Cardiac fibroblast (primary cell): ENCODE measurements at places on chromosomes 6 and 20.

DNA sequence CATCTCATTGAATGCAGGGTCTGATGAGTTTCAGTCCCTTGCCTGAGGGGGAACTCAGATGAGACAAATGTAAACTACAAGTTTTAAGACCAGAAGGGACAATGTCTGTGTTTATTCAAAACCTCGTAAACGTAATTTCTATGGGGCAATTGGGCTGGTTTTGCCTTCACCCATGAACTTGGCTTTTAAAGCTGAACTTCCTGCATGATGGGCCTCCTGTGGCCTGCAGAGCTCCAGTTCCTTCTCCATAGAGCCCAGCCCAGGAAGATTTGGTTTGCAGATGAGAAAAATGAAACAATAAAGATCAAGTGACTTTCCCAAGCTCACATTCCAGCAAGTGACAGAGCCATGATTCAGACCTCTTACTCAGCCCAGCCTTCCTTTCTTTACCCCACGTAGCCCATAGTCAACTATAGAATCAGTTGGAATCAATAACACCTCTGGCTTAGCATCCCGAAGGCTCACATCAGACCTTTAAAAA, 612.3 kb downstream of the UTRN start:
- DNase-seq, result peak; percentile 93

DNA sequence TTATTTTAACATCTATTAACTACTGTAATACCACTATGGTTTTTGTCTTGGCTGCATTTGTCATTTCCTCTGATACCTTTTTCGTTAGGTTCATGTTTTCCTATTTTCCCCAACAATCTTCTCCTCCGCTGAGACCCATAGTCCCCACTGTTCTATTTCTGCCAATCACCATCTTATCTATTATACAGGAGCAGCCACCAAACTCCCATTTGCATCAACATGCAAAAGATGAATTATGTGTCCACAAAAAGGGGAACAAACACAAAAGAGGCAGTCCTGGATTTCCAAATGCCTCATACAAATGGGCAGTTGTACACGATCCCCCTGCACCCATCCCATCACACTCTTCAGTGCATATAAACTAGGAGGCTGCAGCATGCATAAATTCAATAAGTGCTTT, 121.7 kb upstream of the MYLIP start:
- DNase-seq, result no peak

- DNase-seq, result peak; percentile 30
These were observed 51.9 kb downstream of the ILRUN start for GRCh38 chr6:34644716-34645115.

- DNase-seq, result no peak
These were observed 82.8 kb upstream of the E2F3 start for GRCh38 chr6:20318851-20319387.

DNA sequence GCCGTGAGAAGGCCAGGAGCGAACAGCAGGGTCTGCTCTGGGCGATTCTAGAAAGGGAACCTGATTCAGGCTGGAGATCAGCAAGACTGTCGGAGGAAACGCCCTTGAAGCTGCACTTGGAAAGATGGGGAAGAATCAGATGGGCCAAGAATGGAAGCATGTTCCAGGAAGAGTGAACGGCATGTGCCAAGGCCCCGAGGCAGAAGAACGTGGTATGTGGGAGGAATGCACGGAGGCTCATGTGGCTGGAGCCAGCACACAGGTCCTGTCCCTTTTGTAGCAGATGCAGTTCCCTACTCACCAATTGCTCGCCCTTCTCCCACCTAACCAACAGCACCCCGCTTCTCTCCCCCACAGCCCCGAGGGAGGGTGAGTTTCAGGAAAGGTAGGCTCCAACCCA, 180.6 kb downstream of the TFAP2C start:
- no peak for DNase-seq

GRCh38 chr6:53654745-53655240, 10.8 kb downstream of the KLHL31 start:
- DNase-seq, result no peak

DNA sequence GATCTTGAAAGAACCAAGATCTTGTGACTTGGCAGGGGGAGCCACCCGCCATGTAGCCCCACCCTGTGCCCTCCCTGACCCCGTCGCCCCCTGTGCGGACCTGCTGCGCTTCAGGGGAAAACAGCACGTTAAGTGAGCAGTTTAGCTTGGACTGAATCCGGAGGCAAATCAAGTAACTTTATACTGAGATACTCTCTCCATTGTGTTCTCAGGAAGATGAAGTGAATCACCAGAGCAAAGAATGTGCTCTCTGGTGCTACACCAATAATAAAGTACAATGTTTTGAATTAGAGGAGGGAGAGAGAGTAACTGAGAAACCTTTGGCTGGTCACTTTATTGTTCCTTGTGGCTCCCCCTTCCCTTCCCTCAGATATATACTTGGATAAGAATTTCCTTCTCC, 83.4 kb downstream of the TXNDC5 start:
- peak; percentile 66 for DNase-seq

DNA sequence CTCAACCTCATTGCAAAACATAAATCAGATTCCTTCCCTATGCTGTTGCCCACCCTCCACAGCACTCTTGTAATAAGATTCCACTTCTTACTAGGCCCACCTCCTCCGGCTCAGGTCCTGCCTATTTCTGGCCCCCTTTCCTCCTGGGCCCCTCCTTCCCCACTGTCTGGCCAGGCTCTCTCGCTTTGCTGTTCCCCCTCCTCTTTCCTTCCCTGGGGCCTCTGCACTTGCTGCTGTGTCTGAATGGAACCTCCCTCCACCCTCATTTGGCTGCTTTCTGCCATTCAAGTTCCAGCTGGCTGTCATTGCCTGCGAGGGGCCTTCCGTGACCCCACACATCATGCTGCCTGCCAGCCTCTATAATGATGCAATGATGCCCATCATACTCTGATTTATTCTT, 38.9 kb downstream of the ARHGAP40 start:
- no peak for DNase-seq

- DNase-seq, result no peak
These were observed 5.5 kb downstream of the DTNBP1 start for GRCh38 chr6:15657290-15657689.

DNA sequence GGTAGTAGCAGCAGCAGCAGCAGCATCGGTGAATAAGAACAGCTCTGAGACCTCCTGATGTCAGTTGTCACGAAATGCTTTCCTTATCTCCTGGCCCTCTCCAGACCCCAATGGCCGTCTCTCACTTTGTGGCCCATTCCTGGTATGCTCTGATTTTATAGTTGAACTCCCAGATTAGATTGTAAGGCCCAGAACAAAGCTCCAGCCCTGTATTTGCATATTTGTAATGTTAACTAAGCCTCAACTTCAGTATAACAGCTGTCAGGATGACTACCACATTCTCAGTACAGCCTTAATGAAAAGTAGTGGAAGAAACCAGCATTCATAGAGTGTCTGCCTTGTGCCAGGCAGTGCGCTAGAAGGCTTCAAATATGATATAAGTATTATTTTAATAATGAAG, 180.9 kb downstream of the SASH1 start:
- DNase-seq, result no peak

GRCh38 chr6:14337152-14337551, 219.6 kb downstream of the CD83 start:
- peak; percentile 47 for DNase-seq

DNA sequence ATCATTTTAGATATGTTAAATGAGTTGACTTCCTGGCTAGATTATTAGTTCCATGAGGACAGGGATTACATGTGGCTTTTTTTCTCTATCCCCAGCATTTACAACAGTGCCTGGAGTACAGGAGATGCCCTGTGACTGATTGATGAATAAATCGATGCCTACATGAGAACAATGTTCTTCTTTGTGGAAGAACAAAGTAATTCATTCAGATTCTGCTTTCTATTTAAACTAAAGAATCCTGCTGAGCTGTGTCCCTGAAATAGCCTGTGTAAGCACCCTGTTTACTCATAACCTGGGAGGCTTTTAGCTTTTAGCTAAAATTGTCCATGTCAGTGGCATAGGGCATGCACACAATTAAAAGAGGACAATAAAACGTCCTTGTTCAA, 125.1 kb upstream of the BTBD3 start:
- no peak for DNase-seq

GRCh38 chr20:45538209-45538799, 978 bp downstream of the WFDC6 start:
- no peak for DNase-seq

- DNase-seq, result peak; percentile 2
These were observed 620.7 kb upstream of the BTBD3 start for GRCh38 chr20:11296951-11297350.
